ENCODE measurements at places on chromosomes 6 and 20. TPM values are rescaled to one million over a fixed set of nuclear protein-coding genes. Genes with fewer than 3 reads are reported as not detected.

The MMP24 gene
- total RNA-seq, result 0.32 TPM

DNA sequence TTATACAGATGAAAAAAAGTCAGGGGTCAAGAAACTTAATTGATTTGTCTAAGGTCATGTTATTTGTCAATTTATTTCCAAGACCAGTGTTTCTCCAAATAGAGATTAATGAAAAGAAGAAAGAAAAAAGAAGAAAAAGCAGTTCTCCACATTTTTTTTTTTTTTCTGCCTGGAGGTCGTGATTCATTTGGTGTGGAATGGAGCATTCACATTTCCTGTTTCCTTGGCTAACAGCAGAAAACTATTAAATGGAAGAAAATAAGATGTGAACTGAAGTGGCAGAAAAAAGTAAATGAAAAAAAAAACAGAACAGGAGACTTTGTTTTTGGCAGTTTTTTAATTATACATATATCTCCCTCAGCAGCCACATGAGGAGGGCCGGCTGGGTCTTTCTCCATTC lies 470.8 kb upstream of the ZNF337 start:
- peak; percentile 46 for DNase-seq

The TINAG gene
- 0.21 TPM for total RNA-seq

The KHDC1L gene
- not detected for total RNA-seq

GRCh38 chr6:78192057-78192456 lies 539.2 kb downstream of the MEI4 start:
- no peak for DNase-seq

- no peak for DNase-seq
Observed at GRCh38 chr6:160679402-160679769, 15.3 kb upstream of the LPA start.

The ARHGAP18 gene
- total RNA-seq, result 86.1 TPM

The CLIC1 gene
- total RNA-seq, result 535 TPM

The MBOAT1 gene
- total RNA-seq, result 4.8 TPM

GRCh38 chr6:100818066-100818465 lies 63.1 kb downstream of the ASCC3 start:
- DNase-seq, result no peak

The HLA-DRB1 gene
- total RNA-seq, result not detected

GRCh38 chr6:48184648-48185047 lies 73.7 kb upstream of the PTCHD4 start:
- DNase-seq, result no peak

- no peak for DNase-seq
Observed at GRCh38 chr20:60667641-60668040, 584.4 kb upstream of the CDH4 start.

GRCh38 chr6:88823998-88824397 lies 139.4 kb downstream of the RNGTT start:
- DNase-seq, result no peak

The COL21A1 gene
- total RNA-seq, result 1.4 TPM

DNA sequence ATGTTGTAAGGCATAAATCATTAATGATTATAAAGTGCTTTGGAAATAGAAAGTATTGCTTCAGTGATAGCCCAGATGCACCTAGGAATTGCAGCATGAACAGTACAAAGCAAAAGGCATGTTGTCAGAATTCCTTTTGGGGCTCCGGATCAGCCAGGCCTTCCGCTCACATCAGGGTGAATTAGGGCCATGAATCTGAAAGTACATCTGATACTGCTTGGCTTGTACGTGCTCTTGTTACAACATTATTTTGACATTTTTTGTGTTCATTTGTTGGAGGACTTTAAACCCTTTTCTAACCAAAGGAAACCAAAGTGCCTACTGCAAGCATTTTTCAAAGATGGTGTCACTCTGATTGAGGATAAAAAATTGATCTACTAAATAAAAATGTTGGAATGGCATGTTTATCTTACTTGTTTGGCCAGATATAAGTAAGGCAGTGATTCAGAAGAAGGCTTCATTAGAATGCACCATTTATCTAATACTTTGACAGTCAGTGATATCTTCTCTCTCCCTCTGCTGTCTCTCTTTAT lies 1005.6 kb upstream of the FLRT3 start:
- no peak for DNase-seq

The FRMD1 gene
- total RNA-seq, result not detected

DNA sequence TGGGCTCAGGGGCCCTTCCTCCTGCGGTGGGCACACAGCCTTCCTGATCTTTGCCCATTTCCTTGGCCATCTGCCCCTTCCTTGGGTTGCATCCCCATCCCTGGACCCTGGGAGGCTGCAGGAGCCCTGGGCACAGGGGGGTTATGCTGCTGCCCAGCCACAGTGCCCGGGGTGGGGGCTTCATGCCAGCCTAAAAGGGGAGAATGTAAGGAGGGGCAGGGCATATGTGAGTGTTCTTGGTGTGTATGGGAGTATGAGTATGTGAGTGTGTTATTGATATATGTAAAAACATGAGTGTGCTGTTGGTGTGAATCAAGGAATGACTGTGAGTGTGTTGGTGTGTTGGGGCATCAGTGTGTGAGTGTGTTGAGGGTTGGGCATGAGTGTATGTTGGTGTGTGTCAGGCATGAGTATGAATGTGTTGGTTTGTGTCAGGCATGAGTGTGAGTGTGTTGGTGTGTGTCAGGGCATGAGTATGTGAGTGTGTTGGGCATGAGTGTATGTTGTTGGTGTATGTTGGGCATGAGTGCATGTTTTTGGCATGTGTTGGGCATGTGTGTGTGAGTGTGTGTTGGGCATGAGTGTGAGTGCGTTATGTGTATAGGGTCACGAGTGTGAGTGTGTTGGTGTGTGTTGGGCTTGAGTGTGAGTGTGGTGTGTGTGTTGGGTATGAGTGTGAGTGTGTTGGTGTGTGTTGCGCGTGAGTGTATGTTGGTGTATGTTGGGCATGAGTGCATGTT lies 14.7 kb upstream of the CST8 start:
- DNase-seq, result no peak

DNA sequence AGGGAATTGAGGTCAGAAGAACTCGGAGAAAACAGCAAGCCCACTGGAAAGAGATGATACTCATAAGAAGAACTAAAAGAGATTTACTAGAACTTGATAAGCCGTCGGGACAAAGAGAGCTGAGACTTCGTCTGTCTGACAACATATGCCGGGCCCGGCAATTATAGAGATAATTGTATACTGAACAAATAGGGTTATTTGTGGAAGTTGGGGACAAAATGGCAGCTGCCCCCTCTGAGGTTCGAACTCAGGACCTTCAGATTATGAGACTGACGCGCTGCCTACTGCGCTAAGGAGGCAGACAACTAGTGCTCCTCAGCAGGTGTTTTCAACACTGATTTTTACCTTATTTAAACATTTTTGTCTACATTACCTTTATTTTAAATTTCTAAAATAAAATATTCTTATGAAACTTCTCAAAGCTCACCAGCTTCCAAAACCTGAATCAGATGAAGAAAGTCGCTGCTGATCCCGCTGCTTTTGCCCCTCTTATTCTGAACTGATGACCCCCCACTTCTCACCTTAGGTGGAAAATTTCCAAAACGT lies 29.3 kb upstream of the TRIM27 start:
- peak; percentile 58 for DNase-seq

The AKAP7 gene
- total RNA-seq, result 3.3 TPM

DNA sequence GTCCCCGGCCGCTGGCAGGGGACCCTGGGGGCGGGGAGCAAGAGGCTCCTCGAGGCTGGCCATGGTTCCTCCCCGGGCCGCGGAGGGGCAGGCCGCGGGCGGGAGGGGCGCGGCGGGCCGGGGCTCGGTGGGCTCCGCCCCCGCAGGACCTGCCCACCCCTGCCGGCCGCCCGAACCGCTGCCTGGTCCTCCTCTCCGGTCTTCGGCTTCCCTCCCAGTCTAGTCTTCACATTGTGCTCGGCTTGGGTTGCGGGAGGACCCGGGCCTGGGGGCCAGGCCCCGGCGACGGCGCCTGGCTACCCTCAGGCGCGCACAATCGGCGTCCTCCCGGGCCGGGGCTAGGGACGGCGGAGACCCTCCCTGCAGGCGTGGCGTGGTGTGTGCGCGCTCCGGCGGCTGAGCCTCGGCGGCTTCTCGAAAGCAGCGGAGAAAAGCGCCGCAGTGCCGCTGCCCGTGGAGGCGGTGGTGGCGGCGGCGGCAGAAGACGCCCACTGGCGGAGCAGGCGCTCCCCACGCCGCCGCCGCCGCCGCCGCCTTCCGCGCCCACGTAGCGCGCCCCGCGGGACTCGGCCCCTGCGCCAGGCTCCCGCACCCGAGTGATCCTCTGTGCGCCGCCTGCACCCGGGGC lies at the start of gene PDE10A:
TSS of gene PDE10A (minus strand) at position 493 of the 628 bp plus-strand sequence. CDS start at position 63, 430 bp downstream.
- peak; percentile 57 for DNase-seq

- no peak for DNase-seq
Observed at GRCh38 chr20:50683570-50683969, 7.8 kb downstream of the RIPOR3 start.

The MAPK13 gene
- 8.2 TPM for total RNA-seq

The PNPLA1 gene
- total RNA-seq, result not detected

The OPN5 gene
- not detected for total RNA-seq

The PRRT1 gene
- 1.3 TPM for total RNA-seq

- DNase-seq, result no peak
Observed at GRCh38 chr6:76264468-76264867, 192.0 kb upstream of the IMPG1 start.

The PGM3 gene
- 74.8 TPM for total RNA-seq

The MRAP2 gene
- total RNA-seq, result 5.8 TPM

- DNase-seq, result peak; percentile 47
Observed at GRCh38 chr6:28643017-28643740, 117.5 kb downstream of the GPX5 start.

DNA sequence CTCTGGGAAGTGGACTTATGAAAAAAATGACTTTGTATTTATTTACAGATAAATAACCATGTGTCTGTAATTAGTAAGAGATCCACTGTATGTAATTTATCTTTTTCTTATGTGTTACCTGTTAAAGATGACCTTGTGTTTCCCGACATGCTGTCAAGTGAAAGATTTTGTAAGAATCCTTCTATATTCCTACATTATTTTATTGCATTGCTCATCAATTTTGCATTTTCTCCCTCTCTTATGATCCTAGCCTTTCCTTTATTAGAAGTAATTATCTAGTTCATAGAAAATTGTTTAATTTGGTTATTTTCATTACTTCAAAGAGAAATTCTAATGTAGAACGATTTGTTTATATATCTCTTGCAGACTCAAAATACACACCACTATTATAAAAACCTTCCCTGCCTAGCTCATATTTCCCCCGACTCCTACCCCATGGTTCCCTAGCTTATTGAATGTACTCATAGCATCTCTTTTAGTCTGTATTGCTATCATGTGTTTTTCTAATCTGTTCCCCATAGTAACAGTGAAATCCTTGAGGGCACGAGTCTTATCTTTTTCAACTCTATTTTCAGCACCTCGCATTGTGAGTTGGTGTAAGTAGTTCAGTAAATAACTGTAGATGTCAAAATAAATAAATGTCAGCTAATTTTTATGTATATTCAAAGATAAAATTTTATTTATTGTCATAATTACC lies 774.4 kb downstream of the HDGFL1 start:
- DNase-seq, result no peak

DNA sequence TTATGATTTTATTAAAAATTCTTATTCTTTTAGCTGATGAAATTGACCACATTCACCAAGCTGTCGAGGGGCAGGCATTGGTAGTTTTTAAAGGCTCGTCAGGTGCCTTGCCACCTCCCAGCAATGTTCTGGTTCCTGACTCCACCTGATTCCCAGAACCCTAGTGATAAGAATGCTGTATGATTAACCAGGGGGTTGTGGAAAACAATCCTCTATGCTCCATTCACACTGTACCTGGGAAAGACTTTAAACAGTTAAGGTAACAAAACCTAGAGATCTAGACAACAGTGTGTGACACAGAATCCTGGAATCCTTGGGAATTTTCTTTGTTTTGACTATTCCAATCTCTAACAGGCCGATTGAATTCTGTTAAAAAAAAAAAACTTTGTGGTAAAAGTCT lies 165.7 kb upstream of the OLIG3 start:
- DNase-seq, result no peak

DNA sequence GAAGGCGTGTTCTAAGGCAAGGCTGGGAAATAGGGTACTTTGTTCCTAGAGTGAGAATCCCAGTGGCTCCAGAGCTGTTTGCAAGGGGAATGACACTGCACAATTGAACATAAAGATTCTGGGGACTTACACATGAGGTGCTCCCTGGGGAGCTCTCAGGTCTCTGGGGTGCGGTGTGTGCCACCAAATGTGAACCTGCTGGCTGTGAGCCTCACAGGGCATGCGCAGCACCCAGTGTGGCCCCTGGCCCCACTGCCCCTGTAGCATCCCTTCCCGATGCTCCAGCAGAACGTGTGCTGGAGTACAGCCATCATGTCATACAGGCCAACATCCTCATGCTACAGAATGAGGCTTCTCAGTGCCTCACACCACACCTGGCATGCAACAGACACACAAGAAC lies 68.2 kb downstream of the TOX2 start:
- DNase-seq, result no peak
